ENCODE measurements at places on chromosomes 7 and 10. TPM values are rescaled to one million over a fixed set of nuclear protein-coding genes. Genes with fewer than 3 reads are reported as not detected.

MMRN2 gene
- total RNA-seq, result 12.1 TPM

KIAA1549 gene
- 20.2 TPM for total RNA-seq

LHFPL3 gene
- not detected for total RNA-seq

PPP1R3A gene
- total RNA-seq, result not detected

EPO gene
- 0.30 TPM for total RNA-seq

PPP1R9A gene
- total RNA-seq, result 11.5 TPM

SYPL1 gene
- total RNA-seq, result 102 TPM

CDC14C gene
- not detected for total RNA-seq

DLD gene
- 157 TPM for total RNA-seq

HSPA12A gene
- total RNA-seq, result 11.3 TPM

ELOVL3 gene
- 0.88 TPM for total RNA-seq

SORBS1 gene
- total RNA-seq, result 5.0 TPM

NPFFR1 gene
- 0.05 TPM for total RNA-seq

PRKAG2 gene
- total RNA-seq, result 37.3 TPM

SSMEM1 gene
- not detected for total RNA-seq

SPDYE9 gene
- total RNA-seq, result not detected

EPDR1 gene
- total RNA-seq, result 5.4 TPM

GHRHR gene
- total RNA-seq, result not detected
